ENCODE measurements at places on chromosomes 3 and 15.

DNA sequence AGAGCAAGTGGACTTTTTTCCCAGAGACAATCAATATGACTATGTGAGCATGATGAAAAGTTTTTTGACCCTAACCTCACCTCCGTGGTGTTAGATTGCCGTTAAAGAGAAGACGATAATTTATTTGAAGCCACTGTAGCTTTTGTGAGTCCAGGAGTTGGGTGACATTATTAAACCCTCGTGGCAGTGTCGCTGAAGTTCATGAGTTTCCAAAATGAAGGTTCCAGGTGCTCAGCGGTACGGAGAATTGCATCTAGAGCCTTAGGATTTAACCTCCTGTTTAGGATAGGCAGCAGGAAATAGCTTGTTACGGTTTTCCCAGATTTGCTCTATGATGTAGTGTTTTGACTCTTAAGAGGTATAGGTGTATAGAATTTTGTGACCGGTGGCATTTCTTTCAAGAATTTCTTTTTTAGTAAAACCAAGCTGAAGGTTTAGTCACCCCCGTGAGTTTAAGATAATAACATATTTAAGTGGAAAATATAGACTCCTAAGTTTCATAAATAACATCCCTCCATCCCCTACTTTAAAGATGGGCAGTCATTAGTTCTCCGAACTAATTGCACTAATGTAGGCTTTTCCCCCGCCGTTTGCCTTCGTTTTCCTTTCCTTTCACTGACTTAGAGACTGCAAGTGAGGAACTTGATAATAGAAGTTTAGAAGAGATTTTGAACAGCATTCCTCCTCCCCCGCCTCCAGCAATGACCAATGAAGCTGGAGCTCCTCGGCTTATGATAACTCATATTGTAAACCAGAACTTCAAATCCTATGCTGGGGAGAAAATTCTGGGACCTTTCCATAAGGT lies 2.0 kb downstream of the SMC4 start:
- no peak for DNase-seq

GRCh38 chr3:40504636-40505430 lies 1.0 kb upstream of the ZNF620 start:
- DNase-seq: no peak

- no peak for DNase-seq
These were observed 45.5 kb downstream of the PTH1R start for GRCh38 chr3:46922871-46923558.

DNA sequence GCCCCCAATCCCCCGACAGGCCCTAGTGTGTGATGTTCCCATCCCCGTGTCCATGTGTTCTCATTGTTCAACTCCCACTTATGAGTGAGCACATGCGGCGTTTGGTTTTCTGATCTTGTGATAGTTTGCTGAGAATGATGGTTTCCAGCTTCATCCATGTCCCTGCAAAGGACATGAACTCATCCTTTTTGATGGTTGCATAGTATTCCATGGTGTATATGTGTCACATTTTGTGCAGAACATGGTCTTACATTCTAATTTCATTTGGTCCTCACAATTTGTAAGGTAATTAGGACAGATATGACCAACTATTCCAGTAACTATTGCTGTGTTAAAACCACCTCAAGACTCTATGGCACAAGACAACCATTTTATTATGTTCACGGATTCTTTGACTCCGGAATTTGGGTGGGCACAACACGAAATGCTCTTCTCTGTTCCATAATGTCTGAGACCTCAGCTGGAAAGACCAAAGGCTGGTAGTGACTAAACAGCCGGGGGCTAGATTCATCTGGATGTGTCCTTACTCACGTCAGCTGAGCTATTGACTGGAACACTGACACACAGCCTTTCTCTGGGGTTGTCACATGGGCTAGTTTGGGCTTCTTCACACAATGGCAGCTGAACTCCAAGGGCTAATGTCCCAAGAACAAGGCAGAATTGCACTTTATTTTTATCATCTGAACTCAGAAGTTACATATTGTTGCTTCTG lies 13.6 kb upstream of the GLCE start:
- DNase-seq: no peak

DNA sequence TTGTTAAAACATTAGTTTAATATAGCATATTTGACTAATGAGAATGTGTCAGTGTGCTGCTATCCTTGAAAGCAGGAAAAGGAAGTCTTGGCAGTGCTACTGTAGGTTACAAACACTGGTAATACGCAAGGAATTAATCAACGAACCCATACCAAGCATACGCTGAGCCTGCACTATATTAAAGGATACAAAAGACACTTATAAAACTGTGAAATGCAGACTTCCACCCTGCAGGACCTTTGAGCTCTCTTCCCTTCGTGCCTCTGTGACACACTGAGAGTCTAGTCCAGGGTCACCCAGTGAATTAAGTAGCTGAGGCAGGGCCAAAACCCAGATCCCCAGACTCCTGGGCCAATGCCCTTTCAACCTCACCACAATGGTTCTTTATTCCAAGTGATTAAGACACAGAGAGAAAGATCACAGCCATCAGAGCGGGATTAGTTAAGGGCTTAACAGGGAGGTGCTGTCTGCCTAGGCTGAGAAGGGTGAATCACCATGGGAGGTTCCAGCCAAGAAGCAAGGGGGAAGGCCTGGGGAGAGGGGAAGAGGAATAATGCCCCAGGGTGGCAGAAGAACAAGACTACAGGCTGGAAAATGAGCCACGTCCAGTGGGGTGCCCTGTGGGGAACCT lies 6.8 kb downstream of the ANXA2 start:
- DNase-seq: no peak

GRCh38 chr15:73190189-73190601 lies 137.9 kb downstream of the NEO1 start:
- no peak for DNase-seq

DNA sequence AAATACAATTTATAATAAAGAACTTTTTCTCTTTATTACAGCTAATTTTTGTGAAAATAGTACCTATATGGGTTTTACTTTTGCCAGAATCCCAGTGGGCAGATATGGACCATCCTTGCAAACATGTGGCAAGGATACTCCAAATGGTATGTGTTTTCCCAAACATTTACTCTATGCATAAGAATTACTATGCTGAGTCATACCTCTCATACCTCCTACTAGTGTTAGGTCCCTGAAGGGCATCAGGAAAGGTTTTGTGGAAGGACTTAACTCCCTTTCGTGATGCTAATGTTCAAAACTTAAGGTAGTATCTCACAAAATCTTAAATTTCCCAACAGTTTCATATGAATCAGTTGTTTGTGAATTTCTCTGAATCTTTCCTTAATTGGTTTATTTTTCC lies 21.3 kb downstream of the ADGRG7 start:
- DNase-seq: no peak

GRCh38 chr3:184361932-184362667 lies 590 bp downstream of the POLR2H start:
- peak; percentile 17 for DNase-seq

DNA sequence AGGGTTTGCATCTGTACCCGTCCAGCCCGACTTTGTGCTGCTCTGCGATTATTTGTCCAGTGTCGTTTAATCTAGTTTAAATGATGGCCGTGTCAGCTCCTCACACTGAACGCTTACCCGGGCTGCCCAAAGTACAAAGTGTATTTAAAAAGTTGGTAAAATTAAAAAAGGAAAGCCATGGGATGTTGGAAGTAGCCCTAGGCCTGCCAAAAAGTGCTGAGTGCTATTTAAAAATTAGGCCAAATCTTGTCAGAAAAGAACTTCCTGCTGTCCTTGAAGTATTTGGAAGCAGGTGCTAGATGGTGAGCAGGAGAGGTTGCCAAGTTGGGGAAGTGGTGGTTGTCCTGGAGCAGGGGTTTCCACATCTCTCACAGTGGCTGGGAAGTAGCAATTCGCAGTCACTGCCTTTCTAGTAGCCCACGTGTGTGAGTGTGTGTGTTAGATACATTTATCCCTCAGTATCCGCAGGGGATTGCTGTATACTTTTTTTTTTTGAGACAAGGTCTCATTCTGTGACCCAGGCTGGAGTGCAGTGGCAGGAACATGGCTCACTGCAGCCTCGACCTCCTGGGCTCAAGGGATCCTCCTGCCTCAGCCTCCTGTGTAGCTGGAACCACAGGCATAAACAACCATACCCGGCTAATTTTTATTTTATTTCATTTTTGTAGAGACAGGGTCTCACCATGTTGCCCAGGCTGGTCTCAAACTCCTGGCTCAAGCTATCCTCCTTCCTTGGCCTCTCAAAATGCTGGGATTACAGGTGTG lies 664 bp downstream of the PPCDC start:
- no peak for DNase-seq

GRCh38 chr3:196965804-196966173 lies 2.8 kb downstream of the PIGZ start:
- DNase-seq: no peak

DNA sequence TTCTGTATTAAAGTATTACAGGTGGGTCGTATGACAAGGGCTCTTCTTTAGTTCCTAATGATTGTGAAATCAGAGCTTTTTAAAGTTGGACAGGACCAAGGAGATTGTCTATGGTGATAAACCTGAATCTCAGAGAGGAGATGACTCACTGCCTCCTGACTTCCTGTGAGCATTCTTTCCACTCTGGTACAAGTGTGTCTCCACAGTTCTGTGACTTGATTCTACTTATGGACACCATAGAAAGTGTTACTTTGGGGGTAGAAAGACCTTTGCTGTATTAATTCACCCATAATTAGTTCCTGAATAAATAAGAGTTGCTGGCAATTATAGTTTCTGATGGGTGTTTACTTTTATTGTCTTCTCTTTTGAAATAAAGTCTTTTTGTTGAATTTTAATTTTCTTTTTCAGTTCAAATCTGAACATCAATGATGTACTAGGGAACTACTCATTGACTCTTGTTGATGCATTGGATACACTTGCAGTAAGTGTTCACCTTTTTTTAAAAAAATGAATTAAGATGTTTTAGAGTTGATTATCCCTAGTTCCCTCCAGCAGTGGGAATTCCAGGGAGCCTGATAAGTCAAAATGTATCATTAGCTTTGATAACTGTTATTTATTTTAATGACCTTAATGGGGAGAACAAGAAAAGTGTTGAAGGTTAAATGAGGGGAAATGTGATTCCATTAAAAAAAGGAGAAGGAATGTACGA lies 7.4 kb downstream of the EDEM1 start:
- no peak for DNase-seq

- no peak for DNase-seq
These were observed 96.9 kb downstream of the LINGO1 start for GRCh38 chr15:77535845-77536244.

- no peak for DNase-seq
These were observed 5.2 kb downstream of the SETD5 start for GRCh38 chr3:9402410-9403228.

- no peak for DNase-seq
These were observed 16.0 kb downstream of the HACD2 start for GRCh38 chr3:123568875-123569274.

DNA sequence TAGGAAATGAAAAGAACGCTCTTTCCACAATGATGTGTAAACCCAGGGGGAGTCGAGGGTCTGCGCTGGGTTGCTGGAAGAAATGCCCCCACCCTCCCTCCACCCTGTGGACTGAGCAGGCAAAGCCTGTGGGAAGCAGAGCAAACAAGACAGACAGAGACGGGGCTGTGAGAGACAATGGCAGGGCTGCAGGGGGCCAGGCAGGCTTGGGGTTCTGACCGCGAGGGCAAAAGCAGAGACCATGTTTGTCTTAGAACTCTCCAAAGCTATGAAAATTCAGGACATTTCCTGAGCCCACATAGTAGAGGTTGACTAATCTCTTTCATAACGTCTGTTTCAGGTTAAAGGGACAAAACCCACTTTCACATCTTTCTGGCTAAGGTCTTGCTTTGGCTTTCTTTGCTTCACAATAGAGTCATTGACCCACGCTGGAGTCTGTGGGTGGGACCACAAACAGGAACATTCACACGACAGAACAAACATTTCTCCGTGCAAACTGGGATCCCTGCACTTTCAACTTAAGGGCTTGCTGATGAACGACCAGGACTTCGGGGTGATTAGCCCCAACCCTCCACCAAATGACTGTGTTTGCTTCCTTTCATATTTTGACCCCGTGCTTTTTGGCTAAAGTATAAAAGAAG lies 156.0 kb upstream of the TPM1 start:
- DNase-seq: no peak

DNA sequence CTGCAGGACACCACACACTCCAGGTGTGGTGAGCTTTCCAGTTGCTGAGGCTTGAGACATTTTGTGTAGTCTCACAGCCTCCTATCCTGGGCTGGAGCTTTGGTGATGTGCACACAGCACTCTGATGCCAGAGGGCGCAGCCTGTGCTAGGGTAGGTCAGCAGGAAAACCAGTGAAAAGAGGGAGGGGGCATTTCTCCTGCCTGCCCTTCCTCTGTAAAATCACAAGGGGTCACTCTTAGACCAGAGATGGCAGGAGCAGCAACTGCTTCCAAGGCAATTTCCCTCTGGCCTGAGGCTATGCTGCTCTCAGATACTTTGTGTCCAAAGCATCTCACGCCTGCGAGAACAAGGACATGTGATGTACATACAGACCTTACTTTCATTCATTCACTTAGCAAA lies 16.5 kb upstream of the MUSTN1 start:
- DNase-seq: no peak

DNA sequence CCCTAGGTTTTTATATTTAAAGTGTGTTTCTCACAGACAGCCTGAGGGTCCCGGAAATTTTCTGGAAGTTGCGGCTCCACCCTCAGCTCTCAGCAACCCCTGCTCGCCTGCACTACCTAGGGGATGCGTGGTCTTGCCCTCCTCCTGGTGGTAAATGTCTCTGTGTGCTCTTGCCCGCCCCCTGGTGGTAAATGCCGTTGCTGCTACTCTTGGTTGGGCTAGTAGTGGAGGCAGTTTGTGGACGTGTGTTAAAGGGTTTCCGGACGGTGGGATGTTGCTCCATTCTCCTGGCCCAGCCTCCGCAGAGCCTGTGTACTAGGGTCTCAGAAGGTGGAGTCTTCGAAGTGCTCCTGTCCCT lies 27.4 kb downstream of the STOML1 start:
- DNase-seq: peak; percentile 77

GRCh38 chr3:150292891-150293290 lies 115.2 kb upstream of the TSC22D2 start:
- DNase-seq: no peak

GRCh38 chr15:93294896-93295295 lies 205.9 kb upstream of the RGMA start:
- DNase-seq: no peak

GRCh38 chr15:90637693-90638092 lies 79.5 kb upstream of the BLM start:
- no peak for DNase-seq

- no peak for DNase-seq
These were observed 298.9 kb upstream of the RORA start for GRCh38 chr15:61527836-61528580.

GRCh38 chr3:33430061-33430460 lies 10.1 kb downstream of the UBP1 start:
- no peak for DNase-seq

DNA sequence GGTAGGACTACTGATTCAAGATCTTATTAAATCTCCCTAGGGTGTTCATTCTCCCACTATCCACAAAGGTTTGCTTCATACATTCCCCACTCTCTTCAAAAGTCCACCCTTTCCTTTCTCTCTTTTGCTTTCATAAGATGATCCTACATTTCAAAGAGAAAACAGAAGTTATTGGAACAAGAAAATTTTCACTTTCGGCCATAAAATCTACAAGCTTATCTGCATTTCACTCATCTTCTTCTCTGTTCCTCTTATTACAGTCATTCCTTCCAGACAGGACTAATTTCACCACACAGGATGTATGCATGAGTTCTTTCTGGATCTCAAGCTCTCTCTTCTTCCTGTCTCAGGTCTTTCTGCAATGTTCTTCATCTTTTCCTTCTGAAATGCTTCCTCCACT lies 238.7 kb downstream of the ISL2 start:
- DNase-seq: no peak
